Fibroblast of lung (primary cell): ENCODE measurements at places on chromosomes 4 and X.

DNA sequence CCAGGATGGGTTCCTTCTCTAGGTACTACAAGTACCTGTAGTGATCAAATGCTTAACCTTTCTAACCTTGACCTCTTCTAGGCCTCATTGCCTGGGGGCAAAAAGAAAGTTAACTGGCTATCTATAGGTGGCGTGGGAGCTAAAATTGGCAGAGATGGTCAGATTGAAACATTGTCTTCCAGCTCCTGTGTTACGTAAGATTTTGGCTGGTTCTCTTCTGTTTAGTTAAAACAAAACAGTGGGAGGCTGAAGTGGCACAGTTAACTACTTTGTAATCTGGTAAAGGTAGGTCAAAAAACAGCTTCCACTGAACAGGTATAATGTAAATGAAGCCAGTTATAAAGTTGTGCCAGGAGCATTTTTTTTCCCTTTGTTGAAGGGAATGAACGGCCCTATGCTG lies 115.2 kb downstream of the MBNL3 start:
- no peak for DNase-seq

- DNase-seq = peak; percentile 4
These were observed 100.5 kb downstream of the PTCHD1 start for GRCh38 chrX:23435108-23435507.

GRCh38 chr4:120704538-120704937 lies 218.0 kb downstream of the PRDM5 start:
- no peak for DNase-seq

DNA sequence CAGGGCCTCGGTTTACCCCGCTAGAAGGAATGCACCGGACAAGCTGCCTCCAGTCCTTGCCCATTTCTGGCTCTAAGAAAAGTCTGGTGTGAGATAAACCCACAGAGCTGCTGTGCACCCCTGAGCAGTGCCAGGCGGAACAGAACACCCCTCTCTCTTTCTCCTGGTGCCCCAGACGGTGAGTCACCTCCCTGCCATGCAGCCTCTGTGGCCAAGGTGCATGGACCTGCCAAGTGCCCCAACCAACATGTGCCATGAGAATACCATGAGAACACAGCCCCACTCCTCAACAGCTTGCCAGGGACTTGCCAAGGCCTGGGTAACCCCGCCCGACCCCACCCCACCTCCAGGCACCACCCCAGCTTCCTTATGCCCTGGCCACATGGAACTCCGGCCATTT lies 47.7 kb upstream of the MAN2B2 start:
- no peak for DNase-seq

DNA sequence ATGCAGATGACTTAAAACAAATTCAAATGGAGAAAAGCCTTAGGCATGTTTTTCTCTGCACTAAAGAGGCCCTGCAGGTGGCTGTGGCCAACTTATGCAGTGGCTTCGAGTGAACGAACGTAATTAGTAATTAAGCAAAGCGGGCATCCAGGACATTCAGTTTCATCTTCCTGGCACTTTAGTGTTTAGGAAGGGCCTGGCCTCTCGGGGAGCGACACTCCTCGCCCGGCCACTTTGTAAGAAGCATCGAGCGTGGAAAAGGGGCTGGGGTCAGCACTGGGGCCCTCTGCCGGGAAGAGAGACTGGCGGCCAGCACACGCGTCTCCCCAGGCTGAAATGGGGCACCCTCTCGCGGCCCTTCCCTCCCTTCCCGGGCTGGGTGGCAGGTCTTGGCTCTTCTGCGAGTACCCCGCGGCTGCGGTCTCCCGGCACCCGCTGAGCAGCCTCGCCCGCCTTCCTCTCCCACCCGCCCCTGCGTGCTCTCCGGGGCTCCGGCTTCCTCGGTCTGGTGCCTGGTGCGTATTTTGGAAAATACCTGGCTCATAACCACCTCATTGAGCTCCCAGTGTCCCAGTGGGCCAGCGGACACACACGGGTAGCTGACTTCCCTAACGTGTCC lies 677 bp upstream of the CYP4V2 start:
- peak; percentile 31 for DNase-seq

DNA sequence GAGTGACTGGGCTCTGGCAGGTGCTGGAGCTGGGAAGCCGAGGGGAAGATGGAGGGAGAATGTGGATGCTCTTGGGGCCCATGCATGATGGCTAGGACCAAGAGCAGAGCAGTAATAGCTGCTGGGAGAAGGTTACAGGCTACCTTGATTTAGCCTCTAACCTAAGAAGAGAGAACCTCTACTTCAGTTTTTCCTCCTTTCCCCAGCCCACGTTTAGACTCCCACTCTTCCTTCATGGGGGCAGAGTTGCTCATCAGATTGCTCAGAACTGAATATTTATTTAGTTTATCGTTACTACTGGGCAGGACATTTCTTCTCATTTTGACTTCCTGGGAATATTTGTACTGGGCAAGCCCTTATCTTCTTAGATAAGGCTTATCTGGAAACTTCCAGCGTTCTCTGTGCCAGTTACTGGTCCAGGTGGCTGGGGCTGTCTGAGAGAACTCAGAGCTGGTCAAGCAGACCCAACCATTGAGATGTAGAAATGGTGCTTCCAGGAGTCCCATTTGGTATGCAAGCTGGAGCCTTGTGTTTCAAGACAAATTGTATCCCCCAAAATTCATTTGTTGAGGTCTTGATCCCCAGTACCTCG lies 442.9 kb upstream of the BOD1L1 start:
- DNase-seq = no peak

DNA sequence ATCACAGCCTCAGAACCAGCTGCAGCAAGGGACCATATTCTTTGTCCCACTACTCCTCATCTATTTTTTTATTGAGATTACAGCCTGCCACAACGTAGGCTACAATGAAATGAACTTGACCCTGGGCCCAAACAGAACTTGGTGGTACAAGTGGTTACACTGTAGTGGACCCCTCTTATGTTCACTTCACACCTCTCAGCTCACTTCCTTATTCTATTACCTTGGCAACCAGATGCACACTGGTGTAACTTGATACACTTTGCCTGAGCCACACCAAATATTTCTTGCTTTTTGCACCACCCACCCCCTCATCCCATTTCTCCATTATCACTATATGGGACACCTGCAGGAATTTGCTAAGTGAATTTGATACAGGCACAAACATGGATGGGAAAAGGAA lies 105.8 kb downstream of the CXCL13 start:
- no peak for DNase-seq

DNA sequence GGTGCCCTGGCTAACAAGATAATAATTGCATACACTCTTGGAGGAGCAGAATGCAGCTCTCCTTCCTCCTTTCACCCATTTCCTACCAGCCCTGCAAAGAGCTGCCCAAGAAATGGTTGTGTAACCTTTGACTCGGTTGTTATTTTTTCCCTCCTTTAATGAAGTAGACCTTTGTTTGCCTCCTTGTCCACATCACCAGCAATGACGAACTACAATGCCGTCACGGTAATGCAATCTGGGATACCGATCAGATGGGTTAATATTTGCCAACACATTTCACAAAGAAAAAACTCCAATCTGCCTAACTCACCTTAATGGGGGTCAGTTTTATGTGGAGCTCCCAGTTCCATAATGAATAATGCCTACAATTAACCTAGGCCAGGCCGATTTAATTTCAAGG lies 32.0 kb downstream of the GPRIN3 start:
- no peak for DNase-seq

DNA sequence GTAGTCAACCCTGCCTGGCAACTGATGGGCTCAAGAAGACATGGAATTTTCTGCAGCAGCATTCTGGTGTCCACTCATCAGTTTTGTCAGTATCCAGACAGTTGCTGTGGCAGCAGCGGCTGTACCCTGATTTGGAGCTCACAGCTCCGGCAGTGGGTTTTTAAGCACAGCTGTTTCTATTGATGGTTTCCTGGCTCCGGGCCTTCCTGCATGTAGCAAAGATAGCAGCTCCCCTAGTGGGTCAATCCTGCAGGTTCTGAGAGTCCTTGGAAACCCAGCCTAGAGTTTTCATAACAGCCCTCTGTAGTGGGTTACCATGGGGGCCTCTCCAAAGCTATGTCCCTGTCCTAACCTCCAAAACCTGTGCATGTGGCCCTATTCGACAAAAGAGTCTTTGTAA lies 84.0 kb upstream of the ATP6AP2 start:
- DNase-seq = peak; percentile 45

- no peak for DNase-seq
These were observed 703.0 kb downstream of the PCDH18 start for GRCh38 chr4:136829280-136829679.
